ENCODE measurements at places on chromosomes 4 and X.

GRCh38 chr4:83599183-83599582, 63.3 kb downstream of the GPAT3 start:
- H3K4me1 ChIP-seq, result no peaks in the 10 kb centered on the region
- H3K4me3 ChIP-seq, result no peak overlapping the region
- DNase-seq, result no peak
- H3K36me3 ChIP-seq, result no peaks in the 10 kb centered on the region
- H3K27ac ChIP-seq, result no peak overlapping the region
- no peaks in the 10 kb centered on the region for H3K27me3 ChIP-seq

GRCh38 chr4:144851948-144852347, 206.0 kb downstream of the HHIP start:
- H3K4me3 ChIP-seq, result no peak overlapping the region
- no peaks in the 10 kb centered on the region for H3K27me3 ChIP-seq
- H3K4me1 ChIP-seq, result no peaks in the 10 kb centered on the region
- no peaks in the 10 kb centered on the region for H3K36me3 ChIP-seq
- H3K27ac ChIP-seq, result no peak overlapping the region

DNA sequence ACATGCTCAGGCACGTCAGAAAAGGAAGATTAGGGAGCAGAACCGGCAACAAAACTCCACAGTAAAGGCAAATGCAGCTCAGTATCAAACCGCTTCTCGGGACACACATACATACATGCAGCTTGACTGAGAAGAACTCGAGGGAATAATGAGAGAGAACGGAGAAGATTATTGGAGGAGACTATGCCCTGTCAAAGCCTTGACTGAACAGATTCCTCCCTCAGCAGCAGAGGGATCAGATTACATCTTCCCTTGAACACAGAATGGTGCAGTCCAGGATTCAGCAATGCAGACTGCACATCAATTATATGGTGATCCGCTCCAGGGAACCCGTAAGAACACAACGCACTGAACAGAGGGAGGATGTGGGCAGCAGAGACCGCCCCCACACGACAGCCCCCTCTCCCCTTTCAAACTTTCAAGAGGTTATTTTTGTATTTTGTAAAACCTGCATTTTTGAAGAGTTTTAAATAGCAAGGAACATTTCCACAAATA, 183.2 kb downstream of the FBXW7 start:
- H3K27ac ChIP-seq, result no peak overlapping the region
- no peaks in the 10 kb centered on the region for H3K27me3 ChIP-seq
- H3K4me1 ChIP-seq, result peaks cover 5% of the 10 kb centered on the region
- peak; percentile 26 for DNase-seq
- H3K36me3 ChIP-seq, result no peaks in the 10 kb centered on the region

DNA sequence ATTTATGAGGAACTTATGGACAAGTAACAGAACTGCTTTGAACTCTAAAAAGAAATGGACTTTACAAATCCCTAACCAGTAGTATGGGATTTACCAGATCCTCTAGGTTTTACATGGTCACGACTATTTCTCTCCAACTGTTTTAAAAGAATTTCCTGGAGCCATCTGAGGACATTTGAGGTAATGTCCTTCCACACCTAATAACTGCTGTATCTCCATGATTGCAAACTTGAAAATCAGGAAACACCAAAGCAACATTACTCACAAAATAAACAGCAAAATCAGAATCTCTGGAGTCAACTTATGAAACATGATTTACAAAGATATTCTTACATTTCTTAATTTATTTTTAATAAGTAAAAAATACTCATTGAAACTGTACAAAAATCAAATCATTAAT, 58.0 kb downstream of the STAP1 start:
- H3K27ac ChIP-seq, result no peak overlapping the region
- peaks cover 21% of the 10 kb centered on the region for H3K36me3 ChIP-seq
- no peaks in the 10 kb centered on the region for H3K27me3 ChIP-seq
- H3K4me1 ChIP-seq, result no peaks in the 10 kb centered on the region
- H3K4me3 ChIP-seq, result no peak overlapping the region
- DNase-seq, result no peak

DNA sequence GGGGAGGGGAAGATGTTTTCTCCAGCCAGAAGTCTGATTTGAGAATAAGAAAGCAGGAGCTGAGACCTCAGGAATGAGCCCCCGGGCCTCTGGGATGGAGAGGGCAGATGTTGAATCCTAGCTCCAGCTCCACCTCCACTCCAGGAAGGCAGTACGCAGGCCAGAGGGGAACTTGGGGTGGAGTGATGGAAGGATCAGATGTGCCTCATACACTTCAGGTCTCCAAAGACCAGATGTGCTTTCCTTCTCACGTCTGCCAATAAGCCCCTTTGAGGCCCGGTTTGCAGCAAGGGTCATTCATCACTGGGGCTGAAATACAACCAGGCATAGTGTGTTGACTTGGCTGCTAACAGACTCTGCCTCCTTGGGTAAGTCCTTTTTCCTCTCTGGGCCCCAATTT, 28.1 kb downstream of the STARD8 start:
- H3K27ac ChIP-seq, result no peak overlapping the region
- H3K4me3 ChIP-seq, result no peak overlapping the region
- DNase-seq, result no peak
- no peaks in the 10 kb centered on the region for H3K4me1 ChIP-seq

GRCh38 chrX:150044556-150044955, 106.3 kb upstream of the EOLA2 start:
- no peak overlapping the region for H3K4me3 ChIP-seq
- no peaks in the 10 kb centered on the region for H3K36me3 ChIP-seq
- no peak overlapping the region for H3K27ac ChIP-seq
- H3K4me1 ChIP-seq, result no peaks in the 10 kb centered on the region

DNA sequence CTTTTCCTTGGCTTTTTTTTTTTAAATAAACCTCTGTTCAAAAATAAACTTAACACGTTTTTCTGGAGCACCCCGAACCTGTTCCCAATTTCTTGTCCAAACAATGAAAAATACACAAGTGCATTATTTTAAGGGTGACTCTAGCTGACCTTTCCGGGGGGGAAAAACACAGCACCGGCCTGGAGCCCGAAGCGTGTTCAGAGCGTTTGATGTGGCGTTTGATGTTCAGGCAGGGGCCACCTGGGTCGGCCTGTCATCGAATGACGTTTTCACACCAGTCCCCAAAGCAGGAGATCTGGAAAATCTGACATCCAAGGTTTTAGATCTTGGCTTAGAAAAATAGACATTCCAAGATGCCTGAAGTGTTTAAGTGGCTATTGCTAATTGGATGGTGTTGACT, 282.1 kb downstream of the SHOX start:
- H3K36me3 ChIP-seq, result no peaks in the 10 kb centered on the region
- H3K27ac ChIP-seq, result no peak overlapping the region
- no peaks in the 10 kb centered on the region for H3K4me1 ChIP-seq
- no peak overlapping the region for H3K4me3 ChIP-seq
- H3K27me3 ChIP-seq, result no peaks in the 10 kb centered on the region

DNA sequence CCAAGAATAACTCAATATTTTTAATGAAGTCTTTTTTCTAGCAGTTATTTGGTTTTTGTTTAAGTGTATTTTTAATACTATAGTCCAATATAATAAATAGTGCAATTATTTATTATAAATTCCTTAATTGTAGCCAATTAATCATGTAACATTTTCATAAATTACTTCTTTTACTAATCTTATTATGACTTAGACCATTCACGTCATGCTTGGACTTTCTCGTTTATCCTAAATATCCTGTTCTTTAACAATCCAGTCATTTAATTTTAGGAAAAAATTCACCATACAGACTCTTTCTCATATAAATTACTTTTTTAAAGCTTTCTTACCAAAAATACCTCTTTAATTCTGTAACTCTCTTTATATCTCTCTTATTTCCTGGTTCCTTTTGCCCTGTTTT, 350.1 kb downstream of the AR start:
- H3K27me3 ChIP-seq, result no peaks in the 10 kb centered on the region
- H3K4me3 ChIP-seq, result no peak overlapping the region
- H3K27ac ChIP-seq, result no peak overlapping the region
- no peaks in the 10 kb centered on the region for H3K4me1 ChIP-seq
- no peaks in the 10 kb centered on the region for H3K36me3 ChIP-seq
- DNase-seq, result no peak

DNA sequence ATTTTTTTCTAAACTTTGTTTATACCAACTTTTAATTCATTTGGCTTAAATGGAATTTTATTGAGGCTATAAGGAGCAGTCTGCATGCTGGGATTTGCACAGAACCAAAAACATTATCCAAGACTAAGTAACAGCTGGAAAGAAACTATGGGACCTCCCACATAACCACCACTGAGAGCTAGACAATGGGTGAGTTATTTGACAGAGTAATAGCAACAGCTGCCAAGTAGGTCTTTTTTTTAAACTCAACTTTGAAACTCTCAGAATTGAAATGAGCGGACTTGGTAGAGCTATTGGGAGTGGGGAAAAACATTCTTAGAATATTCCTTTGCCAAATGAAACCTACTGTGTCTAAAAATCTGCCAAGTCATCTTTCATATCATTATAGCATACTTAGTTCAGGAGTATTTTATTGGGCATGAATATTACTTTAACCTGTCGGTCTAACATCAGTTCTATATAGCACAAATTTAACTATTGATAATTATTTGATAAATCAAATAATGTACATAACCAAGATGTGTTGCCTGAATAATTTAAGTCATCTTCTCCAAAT, 1428.0 kb downstream of the PCDH7 start:
- no peak overlapping the region for H3K27ac ChIP-seq
- no peaks in the 10 kb centered on the region for H3K4me1 ChIP-seq
- no peaks in the 10 kb centered on the region for H3K27me3 ChIP-seq
- no peaks in the 10 kb centered on the region for H3K36me3 ChIP-seq
- no peak overlapping the region for H3K4me3 ChIP-seq
